Left renal cortex interstitium (tissue), 4 donors: ENCODE measurements at places on chromosomes 4 and X.

- no peak for DNase-seq
Measured at GRCh38 chrX:42289492-42290385, 366.4 kb upstream of the CASK start.

- no peak for DNase-seq
Measured at GRCh38 chr4:48725414-48725813, 54.7 kb downstream of the FRYL start.

DNA sequence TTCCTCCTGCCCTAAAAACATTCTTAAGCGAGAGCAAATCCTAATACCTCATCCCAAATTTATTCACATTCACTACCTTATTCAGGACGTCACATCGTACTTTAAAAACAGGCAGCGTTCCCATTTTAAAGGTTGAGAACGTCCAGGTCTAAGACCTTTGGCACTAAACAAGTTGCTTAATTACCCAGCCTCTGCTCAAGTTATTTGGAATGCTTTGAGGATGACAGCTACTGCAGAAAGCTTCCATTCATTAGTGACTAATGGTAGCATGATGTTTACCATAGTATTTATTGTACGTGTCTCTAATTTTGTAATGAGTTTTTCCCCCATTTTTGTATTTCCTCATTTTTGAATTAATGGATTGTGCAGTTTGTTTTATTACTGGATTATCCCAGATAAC lies 1.5 kb downstream of the USP38 start:
- DNase-seq: no peak

DNA sequence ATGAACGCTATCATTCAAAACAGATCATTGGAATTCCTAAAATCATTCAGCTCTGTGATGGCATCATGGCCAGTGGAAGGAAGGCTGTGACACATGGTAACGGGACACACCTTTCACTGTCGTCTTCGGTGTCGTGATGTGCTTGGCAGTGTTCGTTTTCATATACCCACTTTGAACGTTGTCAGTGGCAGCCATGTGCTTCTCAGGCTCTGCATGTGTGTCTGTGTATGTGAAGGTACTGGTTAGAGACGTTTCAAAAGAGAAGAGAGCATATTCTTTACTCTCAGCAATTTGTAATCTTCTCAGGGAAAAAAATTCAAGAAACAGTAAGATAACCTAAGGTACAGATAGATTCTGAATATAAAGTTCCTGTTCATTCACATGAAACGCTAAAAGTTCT lies 70.6 kb upstream of the MSANTD1 start:
- no peak for DNase-seq

GRCh38 chr4:85005865-85006377 lies 39.4 kb upstream of the WDFY3 start:
- DNase-seq: no peak

GRCh38 chrX:75623535-75623934 lies 100.7 kb upstream of the ZDHHC15 start:
- no peak for DNase-seq

- DNase-seq: no peak
Measured at GRCh38 chr4:188414441-188414840, 275.2 kb downstream of the TRIML1 start.

- no peak for DNase-seq
Measured at GRCh38 chrX:81206476-81206875, 4.6 kb downstream of the SH3BGRL start.

DNA sequence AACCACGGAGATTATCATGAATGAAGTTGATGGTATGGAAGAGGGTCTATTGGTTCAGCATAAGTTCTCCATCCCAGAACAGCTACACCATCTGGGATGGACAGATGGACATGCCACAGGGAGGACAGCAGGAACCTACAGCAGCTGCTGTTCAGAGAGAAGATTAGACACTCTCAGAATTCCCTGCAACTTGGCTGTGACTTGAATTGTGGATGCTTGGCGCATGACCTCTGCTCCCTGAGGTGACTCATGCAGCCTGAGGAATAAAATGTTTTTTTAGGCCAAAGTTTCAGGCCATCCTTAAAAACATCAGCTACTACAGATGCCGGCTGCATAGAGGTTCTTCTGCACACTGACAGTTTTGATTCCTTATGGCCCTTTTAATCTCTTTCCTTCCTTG lies 97.3 kb downstream of the RS1 start:
- no peak for DNase-seq

DNA sequence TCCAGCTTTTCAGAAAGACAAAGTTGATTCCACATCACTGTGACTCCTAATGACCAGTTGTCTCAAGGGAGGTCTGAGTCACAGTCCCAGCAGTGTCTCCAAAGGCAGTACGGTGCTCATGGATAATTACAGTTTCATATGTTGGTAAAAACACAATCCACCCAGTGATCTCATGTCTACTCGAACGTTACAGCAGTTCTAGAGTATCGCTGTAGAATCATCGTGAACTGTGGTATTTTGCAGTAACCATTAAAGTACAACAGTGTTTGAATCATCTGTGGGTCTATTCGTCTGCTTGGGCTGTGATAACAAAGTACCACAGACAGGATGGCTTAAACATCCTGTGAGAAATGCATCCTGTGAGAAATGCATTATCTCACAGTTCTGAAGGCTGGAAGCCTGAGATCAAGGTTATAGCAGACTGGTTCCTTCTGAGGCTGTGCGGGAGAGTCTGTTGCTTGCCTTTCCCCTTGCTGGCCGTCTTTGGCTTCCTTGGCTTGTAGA lies 121.1 kb upstream of the SORBS2 start:
- no peak for DNase-seq

DNA sequence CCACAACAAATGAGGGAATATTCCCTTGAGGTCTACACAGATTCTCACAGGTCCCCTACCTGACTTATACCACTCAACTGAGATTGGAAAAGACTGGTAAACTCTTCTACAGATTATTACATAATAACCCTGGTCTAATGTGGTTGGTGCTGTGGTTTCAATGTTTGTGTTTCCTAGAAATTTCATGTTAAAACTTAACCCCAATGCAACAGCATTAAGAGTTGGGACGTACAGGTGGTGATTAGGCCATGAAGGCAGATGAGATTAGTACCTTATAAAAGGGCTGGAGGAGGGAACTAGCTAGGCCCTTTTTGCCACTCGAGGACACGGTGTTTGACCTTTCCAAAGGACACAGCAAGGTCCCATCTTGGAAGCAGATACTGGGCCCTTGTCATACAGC lies 84.3 kb upstream of the TAPT1 start:
- no peak for DNase-seq

DNA sequence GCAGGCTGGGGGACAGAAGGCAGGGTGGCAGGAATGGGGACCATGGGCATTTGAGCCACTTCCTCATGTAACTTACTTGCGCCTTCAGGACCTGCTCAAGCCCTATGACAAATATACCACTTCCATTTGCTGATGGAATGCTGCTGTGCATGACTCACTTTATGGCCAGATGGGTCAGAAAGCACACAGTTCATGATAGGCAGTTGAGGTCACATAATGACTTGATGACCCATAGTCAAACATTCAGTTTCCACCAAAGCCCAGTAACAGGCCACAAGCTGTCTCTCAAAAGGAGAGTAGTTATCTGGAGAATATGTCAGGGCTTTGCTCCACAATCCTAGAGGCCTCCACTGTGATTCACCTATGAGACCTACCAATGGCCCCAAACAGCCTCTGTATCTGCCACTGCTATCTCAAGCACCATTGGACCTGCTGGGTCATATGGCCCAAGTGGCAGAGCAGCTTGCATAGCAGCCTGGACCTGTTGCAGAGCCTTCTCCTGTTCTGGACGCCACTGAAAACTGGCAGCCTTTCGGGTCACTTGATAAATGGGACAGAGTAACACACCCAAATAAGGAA lies 5.3 kb upstream of the PAPSS1 start:
- no peak for DNase-seq

- DNase-seq: no peak
Measured at GRCh38 chrX:85309717-85310116, 65.9 kb downstream of the ZNF711 start.

DNA sequence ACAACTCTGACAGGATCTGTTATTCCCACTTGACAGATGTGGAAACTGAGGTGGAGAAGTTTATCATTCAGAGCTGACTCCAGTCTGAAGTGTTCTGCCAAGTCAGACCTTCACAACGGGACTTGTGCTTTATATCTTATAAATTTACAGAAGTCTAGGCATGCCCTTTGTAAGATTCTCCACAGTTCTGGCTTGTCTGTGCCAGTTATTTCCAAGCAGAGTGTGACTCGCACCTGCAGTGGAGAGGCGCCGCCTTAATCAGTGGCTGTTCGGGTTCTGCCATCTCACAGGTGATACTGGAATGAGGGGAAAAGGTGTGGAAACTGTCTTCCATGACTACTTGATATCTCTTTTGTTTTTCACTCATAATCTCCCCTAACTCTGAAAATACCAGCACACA lies 63.2 kb downstream of the CPEB2 start:
- DNase-seq: no peak

DNA sequence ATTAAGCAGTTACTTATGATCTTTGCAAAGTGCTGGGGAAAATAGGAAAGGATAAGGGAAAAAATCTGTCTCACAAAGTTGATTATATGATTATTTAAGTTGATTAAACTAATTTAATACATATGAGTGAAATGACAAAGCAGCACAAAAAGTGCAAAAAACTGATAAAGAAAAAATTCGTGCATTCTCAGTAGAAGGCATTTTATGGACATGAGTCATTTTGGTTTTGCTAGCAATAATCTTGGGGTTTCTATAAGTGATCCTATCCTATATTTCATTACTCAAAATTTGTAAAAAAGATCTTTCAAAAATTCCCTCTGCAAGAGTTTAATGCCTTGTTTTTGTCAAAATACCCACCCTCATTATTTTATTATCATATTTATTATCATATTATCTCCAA lies 224.2 kb upstream of the ANXA10 start:
- no peak for DNase-seq

DNA sequence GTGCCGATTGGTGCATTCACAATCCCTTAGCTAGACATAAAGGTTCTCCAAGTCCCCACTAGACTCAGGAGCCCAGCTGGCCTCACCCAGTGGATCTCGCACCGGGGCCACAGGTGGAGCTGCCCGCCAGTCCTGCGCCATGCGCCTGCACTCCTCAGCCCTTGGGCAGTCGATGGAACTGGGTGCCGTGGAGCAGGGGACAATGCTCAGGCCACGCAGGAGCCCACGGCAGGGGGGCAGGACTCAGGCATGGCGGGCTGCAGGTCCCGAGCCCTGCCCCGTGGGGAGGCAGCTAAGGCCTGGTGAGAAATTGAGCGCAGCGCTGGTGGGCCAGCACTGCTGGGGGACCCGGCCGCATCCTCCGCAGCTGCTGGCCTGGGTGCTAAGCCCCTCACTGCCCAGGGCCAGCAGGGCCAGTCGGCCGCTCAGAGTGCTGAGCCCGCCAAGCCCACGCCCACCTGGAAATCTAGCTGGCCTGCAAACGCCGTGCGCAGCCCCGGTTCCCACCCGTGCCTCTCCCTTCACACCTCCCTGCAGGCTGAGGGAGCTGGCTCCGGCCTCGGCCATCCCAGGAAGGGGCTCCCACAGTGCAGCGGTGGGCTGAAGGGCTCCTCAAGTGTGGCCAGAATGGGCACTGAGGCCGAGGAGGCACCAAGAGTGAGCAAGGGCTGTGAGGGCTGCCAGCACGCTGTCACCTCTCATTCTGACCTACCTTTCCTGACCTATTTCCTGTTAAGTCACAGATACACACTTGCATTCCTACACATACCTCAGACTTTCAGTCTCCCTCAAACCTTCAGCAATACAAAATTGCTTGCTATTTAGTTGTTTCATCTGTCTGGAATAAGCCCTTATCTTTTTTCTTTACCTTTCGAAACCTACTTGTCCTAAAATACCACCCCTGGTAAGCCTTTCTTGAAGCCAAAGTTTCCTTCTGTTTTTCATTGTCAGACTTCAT lies 20.7 kb downstream of the UBE2K start:
- no peak for DNase-seq

- DNase-seq: no peak
Measured at GRCh38 chr4:56701161-56701480, 20.0 kb upstream of the HOPX start.

GRCh38 chr4:87002682-87003043 lies 67.9 kb downstream of the AFF1 start:
- DNase-seq: no peak

DNA sequence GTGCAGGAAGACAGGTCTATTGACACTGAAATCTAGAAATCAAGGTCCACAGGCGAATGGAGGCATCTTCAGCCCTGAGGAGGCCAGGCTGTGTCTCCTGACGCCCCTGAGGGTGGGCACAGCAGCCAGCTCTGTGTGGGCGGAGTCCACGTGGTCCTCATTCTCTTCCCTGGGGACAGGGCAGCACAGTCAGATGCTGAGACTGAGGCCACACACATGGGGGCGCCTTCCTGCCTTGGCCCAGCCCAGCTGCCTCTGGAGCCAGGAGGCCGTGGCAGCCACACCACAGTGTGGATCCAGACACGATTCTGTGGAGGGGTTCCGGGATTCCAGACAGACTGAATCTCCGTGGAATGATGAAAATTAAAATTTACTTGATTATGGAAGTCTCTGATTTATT lies 20.8 kb downstream of the FGFR3 start:
- DNase-seq: no peak

- DNase-seq: no peak
Measured at GRCh38 chr4:99324979-99325378, 3.8 kb upstream of the ADH1B start.

DNA sequence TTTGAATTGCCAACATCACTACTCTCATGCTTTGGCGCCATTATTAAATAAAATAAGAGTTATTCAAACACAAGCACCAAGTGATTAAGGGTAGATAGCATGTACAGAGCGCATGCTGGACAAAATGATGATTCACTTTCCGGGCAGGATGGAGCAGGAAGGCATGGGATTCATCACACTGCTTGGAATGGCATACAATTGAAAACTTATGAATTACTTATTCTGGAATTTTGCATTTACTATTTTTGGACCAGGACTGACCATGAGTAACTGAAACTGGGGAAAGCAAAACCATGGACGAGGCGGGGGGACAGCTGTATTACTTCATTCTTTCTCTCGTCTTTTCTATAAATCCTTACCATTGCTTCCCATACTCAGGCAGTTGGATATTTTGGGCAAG lies 28.5 kb upstream of the FGF5 start:
- DNase-seq: no peak

DNA sequence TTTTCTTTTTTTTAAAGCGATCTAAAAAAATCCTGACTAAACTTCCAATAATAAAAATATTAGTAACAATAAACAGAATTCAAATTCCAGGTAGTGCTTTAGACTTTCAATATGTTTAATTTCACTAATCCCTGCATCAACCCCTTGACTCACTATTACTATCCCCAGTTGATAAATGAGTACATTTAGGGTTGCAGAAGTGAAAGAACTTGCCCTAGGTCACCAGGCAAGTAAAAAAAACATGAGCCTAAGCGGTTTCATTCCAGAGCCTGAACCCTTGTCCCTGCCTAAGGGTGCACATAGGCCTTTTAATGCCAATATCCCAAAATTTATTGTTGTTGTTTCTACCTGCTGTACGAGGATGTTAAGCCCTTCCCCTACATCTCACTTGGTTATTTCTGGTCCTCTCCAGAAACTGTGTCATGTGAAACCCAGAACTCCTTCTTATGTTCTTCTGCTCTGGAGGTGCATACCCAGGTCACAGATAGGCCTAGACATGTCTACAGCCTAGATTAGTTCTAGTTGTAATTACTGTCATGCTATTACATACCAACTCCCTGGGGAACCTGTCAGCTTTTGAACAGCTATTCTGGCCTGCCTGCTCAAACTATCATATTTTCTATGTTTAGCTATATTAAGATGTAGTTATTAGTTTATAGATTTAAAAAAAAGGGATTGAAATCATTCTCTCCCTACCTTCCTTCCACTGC lies 244.5 kb upstream of the PITX2 start:
- no peak for DNase-seq

GRCh38 chrX:104130808-104131207 lies 18.5 kb downstream of the ZCCHC18 start:
- DNase-seq: no peak
